ENCODE measurements at places on chromosomes 5 and 9.

GRCh38 chr5:65803699-65804391 lies 81.8 kb downstream of the NLN start:
- H3K4me1 ChIP-seq: no peaks in the 10 kb centered on the region
- no peaks in the 10 kb centered on the region for H3K36me3 ChIP-seq
- no peak for DNase-seq
- no peak overlapping the region for H3K4me3 ChIP-seq
- H3K27ac ChIP-seq: no peak overlapping the region

GRCh38 chr9:127923771-127924170 lies 6.8 kb downstream of the PIP5KL1 start:
- no peak for DNase-seq
- H3K4me3 ChIP-seq: no peak overlapping the region
- H3K36me3 ChIP-seq: no peaks in the 10 kb centered on the region
- no peaks in the 10 kb centered on the region for H3K4me1 ChIP-seq
- H3K27ac ChIP-seq: no peak overlapping the region
- H3K27me3 ChIP-seq: peaks cover 14% of the 10 kb centered on the region

DNA sequence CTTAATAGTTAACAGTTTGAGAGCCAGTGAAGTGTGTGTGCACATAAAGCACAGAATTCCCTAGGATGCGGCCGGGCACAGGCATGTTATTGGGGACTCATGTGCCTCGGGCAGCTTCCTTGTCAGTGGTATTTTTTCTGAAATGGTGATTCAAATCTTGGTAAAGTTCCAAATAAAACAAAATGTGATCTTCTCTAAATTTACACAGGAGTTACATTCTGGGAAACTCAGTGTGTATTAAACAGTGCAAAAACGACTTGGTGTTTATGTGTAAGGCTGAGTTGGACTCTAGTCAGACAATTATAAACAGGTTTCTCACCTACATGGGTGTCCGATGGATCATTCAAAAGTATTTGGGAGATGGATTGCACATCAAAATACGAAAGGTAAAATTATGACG lies 48.9 kb downstream of the BOD1 start:
- H3K4me1 ChIP-seq: no peaks in the 10 kb centered on the region
- no peaks in the 10 kb centered on the region for H3K36me3 ChIP-seq
- H3K4me3 ChIP-seq: no peak overlapping the region

DNA sequence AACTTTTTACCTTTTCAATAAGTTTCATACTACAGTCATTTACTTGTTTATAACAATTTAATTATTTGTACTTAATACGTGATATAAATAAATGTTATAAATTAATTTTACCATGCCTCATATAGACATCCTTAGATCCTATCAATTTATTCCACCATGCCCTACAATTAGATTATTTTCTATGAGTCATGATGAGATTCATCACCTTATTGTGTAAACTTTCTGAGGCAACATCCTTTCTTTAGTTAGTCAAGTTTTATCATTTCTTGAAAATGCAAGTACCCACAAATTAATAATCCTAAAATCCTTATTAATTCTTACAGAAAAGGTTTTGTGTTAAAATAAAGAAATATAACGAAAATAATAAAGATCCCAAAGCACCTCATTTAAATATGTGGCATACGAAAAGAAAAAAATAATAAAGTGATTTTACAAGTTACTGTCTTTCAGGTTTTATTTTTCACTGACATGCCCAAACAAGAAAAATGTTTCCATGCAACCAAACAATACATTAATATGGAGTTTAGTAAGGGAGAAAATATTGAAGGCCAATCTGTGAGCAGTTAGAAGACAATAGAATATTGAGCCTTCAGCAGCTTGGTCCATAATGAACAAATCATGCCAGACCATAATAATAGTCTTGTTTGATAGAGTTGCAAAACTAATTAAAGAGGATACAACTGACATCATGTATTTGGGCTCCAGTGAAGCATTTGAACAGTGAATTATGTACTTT lies 188.7 kb upstream of the MRPS30 start:
- no peaks in the 10 kb centered on the region for H3K36me3 ChIP-seq
- H3K27me3 ChIP-seq: no peaks in the 10 kb centered on the region
- no peak for DNase-seq
- H3K4me3 ChIP-seq: no peak overlapping the region

DNA sequence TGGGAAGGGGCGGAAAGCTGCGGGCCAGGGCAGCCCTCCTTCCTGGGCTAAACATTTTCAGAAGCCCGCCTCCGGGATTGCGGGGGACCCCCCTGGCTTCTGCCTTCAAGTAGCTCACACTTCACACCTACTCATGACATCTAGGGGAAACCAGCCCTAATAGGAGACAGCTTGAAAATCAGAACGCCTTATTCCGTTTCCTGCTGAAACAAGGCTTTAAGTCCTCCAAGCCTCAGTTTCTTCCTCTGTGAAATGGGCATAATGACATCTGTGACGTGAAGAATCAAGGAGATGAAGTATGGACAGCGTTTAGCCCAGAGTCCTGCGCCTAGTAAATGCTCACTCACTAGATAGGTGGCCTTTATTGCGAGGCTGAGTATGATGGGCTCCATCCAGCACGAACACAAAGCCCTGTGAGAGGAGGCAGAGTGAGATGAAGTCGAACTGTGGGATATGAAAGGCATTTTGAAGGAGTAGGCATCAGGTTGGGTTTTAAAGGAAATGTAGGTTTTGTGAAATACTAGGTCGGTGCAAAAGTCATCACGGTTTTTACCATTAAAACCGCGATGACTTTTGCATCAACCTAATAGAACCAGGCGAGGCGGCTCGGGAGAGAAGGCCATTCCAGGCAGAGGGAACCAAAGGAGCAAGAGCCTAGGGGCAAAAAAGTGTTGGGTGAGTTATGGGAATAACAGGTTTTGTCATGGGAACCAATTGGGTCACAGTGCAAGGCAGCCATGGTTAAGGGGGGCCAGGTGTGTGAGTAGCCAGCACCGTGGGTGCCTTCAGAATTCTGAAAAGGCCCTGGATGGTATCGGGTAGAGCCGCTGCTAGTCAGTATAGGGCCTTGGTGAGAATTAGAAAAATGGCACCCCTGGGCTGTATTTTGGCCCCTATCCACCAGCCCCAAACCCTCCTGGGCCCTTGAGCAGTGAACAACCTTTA lies 1.0 kb upstream of the TSC1 start:
- H3K36me3 ChIP-seq: no peaks in the 10 kb centered on the region
- peak overlapping the region; percentile 99 for H3K4me3 ChIP-seq
- peak overlapping the region; percentile 99 for H3K27ac ChIP-seq
- H3K27me3 ChIP-seq: no peaks in the 10 kb centered on the region
- no peaks in the 10 kb centered on the region for H3K4me1 ChIP-seq

DNA sequence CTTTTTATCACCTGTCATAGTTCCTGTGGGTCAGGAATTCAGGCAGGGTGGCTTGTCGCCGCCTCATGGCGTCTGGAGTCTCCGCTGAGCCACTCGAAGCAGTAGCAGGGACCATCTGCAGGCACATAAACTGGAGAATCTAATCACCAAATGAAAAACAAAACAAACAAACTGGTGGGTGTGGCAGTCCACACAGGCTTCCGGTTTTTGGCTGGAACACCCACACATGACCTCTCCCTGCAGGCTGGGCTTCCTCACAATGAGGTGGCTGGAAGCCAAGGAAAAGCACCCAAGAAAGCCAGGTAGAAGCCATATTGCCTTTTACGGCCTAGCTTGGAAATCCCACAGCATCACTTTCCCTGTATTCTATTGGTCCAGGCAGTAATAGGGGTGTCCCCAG lies 197.0 kb downstream of the SYK start:
- H3K27me3 ChIP-seq: no peaks in the 10 kb centered on the region
- no peak overlapping the region for H3K4me3 ChIP-seq
- no peaks in the 10 kb centered on the region for H3K36me3 ChIP-seq
- no peaks in the 10 kb centered on the region for H3K4me1 ChIP-seq

DNA sequence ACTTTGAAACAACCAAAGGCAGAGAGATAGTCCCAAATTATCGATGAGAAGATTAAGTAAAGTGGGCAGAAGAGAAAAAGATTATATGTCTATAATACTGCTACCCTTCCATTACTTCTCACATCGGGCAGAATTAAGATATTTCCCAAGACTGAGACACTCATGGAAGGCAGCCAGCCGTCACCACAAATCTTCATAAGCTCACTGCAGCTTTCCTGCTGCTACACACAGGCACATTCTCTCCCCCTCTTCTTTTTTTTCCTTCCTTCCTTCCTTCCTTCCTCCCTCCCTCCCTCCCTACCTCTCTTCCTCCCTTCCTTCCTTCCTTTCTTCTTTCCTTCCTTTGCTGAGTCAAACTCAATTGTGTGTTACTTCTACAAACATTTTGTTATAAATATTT lies 58.7 kb upstream of the SPATA31C2 start:
- H3K4me3 ChIP-seq: no peak overlapping the region
- no peaks in the 10 kb centered on the region for H3K36me3 ChIP-seq
- no peaks in the 10 kb centered on the region for H3K27me3 ChIP-seq
- no peaks in the 10 kb centered on the region for H3K4me1 ChIP-seq

DNA sequence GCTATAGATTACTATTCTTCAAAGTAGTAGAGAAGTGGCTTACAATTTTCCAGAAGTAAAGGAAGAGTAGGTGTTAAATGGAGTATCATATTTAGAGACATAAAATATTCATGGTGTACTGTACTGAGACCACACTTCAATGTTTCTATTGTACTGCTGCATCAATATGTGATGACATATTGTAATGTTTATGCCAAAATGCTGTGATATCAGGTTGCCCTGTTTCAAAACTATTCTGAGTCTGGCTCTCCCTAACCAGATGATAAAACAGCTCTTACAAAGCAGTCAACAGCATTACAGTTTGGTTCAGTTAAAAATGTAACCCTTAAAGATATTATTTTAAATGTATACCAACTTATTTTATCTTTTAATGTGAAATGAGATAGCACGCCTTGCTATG lies 30.8 kb upstream of the ACOT12 start:
- no peaks in the 10 kb centered on the region for H3K36me3 ChIP-seq
- H3K4me1 ChIP-seq: peaks cover 3% of the 10 kb centered on the region
- DNase-seq: no peak
- no peak overlapping the region for H3K4me3 ChIP-seq

GRCh38 chr5:33711094-33711679 lies 180.6 kb downstream of the ADAMTS12 start:
- H3K27ac ChIP-seq: no peak overlapping the region
- no peaks in the 10 kb centered on the region for H3K36me3 ChIP-seq
- H3K4me1 ChIP-seq: no peaks in the 10 kb centered on the region
- H3K27me3 ChIP-seq: no peaks in the 10 kb centered on the region
- no peak overlapping the region for H3K4me3 ChIP-seq

GRCh38 chr5:108579236-108579635 lies 168.5 kb upstream of the FER start:
- no peaks in the 10 kb centered on the region for H3K36me3 ChIP-seq
- no peak overlapping the region for H3K4me3 ChIP-seq
- H3K27ac ChIP-seq: no peak overlapping the region
- H3K27me3 ChIP-seq: no peaks in the 10 kb centered on the region
- H3K4me1 ChIP-seq: no peaks in the 10 kb centered on the region

GRCh38 chr9:118711843-118712242 lies 657.4 kb downstream of the BRINP1 start:
- no peaks in the 10 kb centered on the region for H3K4me1 ChIP-seq
- H3K4me3 ChIP-seq: no peak overlapping the region
- no peaks in the 10 kb centered on the region for H3K27me3 ChIP-seq
- no peak for DNase-seq
- H3K36me3 ChIP-seq: no peaks in the 10 kb centered on the region
- H3K27ac ChIP-seq: no peak overlapping the region

DNA sequence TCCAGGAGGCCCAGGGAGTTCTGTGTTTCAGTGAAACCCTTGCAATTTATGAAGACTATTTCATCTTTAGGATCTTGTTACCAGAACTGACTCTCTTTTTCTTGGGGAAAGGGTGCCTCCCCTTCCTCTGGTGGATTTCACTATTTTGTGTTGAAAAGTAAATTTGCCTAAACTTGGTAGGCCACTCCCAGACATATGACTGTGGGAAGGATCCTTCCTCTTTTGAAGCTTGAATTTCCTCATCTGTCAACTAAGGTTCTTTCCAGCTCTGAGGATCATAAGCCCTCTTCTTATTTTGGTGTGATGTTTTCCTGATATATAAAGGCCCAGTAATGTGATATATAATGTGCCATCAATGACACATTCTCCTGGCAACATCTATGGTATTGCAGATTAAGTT lies 59.1 kb upstream of the ZFAND5 start:
- H3K4me3 ChIP-seq: no peak overlapping the region
- no peaks in the 10 kb centered on the region for H3K36me3 ChIP-seq
- DNase-seq: no peak
- no peaks in the 10 kb centered on the region for H3K27me3 ChIP-seq
- no peaks in the 10 kb centered on the region for H3K4me1 ChIP-seq
- no peak overlapping the region for H3K27ac ChIP-seq

DNA sequence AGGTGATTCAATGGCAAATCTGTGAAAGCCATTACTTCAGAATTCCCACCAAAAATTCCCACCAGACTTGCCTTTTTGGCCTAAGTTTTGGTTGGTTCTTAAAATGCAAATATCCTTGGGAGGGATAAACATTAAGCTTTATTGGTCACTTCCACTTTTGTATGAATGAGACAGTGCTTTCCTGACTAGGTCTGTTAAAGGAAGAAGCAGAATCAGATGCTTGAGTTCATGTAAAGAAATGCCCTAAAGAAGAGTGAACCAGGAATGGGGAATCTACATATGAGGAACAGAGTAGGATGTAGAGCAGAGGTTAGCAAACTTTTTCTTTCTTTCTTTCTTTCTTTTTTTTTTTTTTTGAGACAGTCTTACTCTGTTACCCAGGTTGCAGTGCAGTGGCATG lies 129.3 kb downstream of the GCNT1 start:
- no peak overlapping the region for H3K27ac ChIP-seq
- H3K4me1 ChIP-seq: no peaks in the 10 kb centered on the region
- no peaks in the 10 kb centered on the region for H3K27me3 ChIP-seq
- H3K4me3 ChIP-seq: no peak overlapping the region

- no peaks in the 10 kb centered on the region for H3K36me3 ChIP-seq
- H3K4me3 ChIP-seq: no peak overlapping the region
- H3K27ac ChIP-seq: no peak overlapping the region
- DNase-seq: no peak
- H3K27me3 ChIP-seq: no peaks in the 10 kb centered on the region
- H3K4me1 ChIP-seq: no peaks in the 10 kb centered on the region
These were observed 52.2 kb upstream of the CKMT2 start for GRCh38 chr5:81180780-81181460.

DNA sequence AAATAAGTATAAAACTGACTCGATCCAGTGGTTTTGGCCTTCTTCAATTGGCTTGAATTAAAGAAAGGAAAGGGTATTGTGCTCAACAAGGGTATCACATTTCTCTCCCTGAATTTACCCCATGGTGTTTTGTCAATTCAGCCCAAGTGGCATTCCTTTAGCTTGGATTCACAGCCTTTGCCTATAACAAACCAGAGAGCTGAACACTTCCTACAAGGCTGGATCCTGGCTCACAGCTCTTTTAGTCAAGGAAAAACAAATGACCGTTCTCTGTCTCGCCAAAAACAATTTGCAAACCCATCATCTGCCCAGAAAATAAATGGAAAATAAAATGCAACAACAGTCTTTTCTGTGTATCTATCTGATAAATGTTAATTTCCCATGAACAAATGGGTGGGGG lies 5.7 kb downstream of the ZNF366 start:
- DNase-seq: no peak
- no peaks in the 10 kb centered on the region for H3K27me3 ChIP-seq
- H3K36me3 ChIP-seq: no peaks in the 10 kb centered on the region
- H3K4me1 ChIP-seq: no peaks in the 10 kb centered on the region
